ENCODE measurements at places on chromosomes 11 and 22. TPM values are rescaled to one million over a fixed set of nuclear protein-coding genes. Genes with fewer than 3 reads are reported as not detected.

GDPD5 gene
- 5.3 TPM for total RNA-seq

GRCh38 chr11:76355172-76355571, 25.8 kb downstream of the THAP12 start:
- DNase-seq: no peak

GRCh38 chr22:27845644-27846043, 44.1 kb upstream of the MN1 start:
- DNase-seq: no peak

- DNase-seq: no peak
Measured at GRCh38 chr22:46801331-46801811, 38.9 kb downstream of the TBC1D22A start.

DNA sequence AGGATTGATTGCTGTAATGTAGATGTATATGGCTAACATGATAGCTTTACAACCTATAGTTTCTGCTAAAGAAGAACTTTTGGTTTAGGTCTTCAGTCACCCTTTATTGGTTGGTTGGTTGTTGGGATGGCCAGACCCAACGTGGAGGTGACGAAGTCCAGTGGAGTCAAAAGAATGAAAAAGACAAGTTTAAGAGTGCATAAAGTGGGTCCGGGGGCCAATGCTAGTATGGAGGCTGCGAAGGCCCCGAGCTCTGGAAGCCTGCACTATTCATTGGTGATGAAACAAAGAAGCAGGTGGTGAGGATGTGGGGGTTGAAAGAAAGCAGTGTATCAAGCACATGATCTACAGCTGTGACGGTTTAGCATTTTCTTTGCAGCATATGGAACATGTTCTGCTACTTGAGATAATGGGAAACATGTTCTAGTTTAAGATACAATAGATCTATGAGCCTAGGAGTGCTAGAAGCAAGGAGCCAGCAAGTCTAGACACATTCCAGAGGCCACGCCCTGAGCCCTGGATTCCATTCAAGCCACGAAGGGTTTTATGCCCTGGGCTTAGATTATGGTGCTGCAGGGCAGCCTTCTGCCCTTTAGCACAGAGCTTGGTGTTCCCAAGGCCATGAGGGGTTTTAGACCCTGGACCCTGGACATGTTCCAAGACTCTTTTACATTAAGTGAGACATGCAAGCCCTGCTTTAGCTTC, 6.3 kb downstream of the TCP11L1 start:
- no peak for DNase-seq

GRCh38 chr11:117097389-117098268, 599 bp downstream of the SIK3 start:
- DNase-seq: peak; percentile 51

GAB4 gene
- total RNA-seq: 0.16 TPM

PLEKHB1 gene
- total RNA-seq: 15.8 TPM

- no peak for DNase-seq
Measured at GRCh38 chr11:115918576-115918975, 414.4 kb upstream of the CADM1 start.

DNA sequence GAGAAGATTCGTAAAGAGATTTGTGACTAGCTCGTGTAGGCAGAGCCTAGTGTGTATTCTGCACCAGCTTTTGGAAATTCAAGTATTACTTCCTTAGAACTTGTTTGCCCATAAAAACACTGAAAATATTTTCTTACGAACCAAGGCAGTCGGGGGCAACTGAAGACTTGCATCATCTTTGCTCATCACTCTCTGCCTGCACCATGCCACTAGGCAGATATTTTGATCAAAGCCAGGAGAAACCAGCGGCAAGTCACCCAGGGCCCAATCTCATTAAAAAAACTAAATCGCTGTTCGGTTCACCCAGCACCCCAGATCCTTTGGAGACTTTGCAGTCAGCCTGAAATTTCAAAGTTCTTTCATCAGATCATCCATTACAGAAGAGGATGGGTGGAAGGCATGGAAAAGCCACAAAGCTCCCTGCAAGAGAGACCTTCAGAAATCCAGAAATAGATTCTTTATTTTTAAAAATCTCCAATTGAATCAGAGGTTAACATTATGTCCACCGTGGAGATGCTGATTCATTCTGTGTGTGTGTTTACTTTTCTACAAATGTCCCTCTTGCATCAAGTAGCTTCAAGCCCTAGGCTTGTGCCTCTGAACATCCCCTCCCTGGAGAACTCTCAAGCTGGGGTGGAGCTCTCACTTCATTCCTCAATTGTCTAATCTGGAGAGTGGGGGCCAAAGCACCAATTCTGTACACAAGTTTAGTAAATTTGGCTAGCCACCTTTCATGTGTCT, 78.4 kb downstream of the ETS1 start:
- no peak for DNase-seq

- DNase-seq: peak; percentile 96
Measured at GRCh38 chr11:134360050-134360835, 28.5 kb downstream of the GLB1L2 start.

GRCh38 chr11:69156235-69156639, 502 bp downstream of the SMIM38 start:
- no peak for DNase-seq

DNA sequence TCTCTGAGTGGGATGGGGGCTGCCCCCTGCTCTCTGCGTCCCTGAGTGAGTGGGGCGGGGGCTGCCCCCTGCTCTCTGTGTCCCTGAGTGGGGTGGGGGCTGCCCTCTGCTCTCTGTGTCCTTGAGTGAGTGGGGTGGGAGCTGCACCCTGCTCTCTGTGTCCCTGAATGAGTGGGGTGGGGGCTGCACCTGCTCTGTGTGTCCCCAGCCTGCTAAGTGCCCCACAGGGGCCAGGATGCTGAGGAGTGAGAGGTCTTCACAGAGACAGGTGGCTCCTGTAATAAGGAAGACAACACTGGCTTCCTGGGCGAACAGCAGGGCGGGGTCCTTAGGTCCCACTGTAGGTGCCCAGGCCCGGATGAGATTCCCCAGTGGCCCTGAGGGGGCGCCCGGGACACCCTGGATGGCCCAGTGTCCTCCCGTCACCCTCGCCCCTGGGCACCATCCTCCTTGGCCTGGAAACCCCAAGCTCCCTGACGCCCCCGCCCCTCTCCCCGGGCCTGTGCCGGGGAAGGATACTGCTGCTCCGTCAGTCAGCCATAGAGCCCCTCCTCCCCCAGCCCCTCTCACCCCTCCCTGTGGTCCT, 3.8 kb upstream of the CCDC188 start:
- DNase-seq: no peak

DNA sequence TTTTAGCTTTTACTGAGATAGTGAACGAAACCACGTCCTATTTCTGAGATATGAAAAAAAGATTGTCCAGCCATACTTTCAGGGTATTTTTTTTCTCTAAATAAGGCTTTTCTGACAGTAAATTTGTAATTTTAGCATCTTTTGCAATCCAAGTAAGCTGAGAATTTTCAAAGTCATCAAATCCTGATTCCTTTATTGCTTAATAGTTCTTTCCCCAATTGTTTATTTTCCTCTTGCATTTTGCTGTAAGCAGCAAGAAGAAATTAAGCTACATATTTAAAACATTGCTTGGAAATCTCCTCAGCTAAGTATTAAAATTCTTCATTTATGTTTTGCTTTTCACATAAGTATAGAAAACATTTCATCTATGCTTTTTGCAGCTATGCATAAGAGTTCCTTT, 493.3 kb upstream of the CCDC179 start:
- DNase-seq: no peak

RRM1 gene
- 84.8 TPM for total RNA-seq

DNA sequence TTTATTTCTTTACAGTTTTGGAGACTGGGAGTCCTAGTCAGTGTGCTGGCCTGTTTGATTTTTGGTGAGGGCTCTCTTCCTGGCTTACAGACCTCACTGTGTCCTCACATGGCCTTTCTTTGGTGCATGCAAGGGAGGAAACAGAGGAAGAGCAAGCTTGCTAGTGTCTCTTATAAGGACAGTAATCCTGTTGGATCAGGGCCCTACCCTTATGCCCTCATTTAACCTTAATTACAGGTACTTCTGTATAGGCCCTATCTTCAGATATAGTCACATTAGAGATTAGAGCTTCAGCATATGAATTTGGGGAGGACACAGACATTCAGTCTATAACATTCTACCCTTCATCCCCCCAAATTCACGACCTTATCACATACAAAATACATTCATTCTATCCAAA, 14.3 kb downstream of the ZC3H7B start:
- DNase-seq: no peak

GRCh38 chr22:49010901-49011300, 816.8 kb downstream of the BRD1 start:
- DNase-seq: no peak

- no peak for DNase-seq
Measured at GRCh38 chr11:111459506-111460270, 52.5 kb downstream of the BTG4 start.

DNA sequence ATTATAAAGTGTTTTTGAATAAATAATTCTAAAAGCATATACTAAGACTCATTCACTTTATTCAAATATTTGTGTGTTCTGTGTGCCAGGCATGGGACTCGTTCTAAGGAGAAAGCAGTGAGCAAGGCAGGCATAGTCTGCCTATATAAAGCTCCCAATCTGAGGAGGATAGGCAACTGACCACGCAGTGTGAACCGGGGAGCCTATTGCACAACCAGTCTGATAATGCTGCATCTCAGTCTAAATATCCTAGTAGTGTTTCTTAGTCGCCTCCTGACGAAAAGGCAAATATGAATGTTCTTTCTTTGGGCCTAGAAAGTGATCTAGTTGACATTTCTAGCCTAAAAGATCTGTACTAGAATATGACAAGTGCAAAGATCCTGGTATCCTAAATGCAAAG, 98.3 kb downstream of the C11orf65 start:
- DNase-seq: no peak

TP53AIP1 gene
- total RNA-seq: not detected
